Suprapubic skin (tissue), 4 donors: ENCODE measurements at places on chromosomes 16 and 17. TPM values are rescaled to one million over a fixed set of nuclear protein-coding genes. Genes with fewer than 3 reads are reported as not detected.

GRCh38 chr16:30340621-30341020 lies 14.5 kb downstream of the CD2BP2 start:
- H3K27me3 ChIP-seq, result no peaks in the 10 kb centered on the region
- H3K36me3 ChIP-seq, result no peaks in the 10 kb centered on the region
- no peak overlapping the region for H3K4me3 ChIP-seq
- DNase-seq, result no peak
- H3K27ac ChIP-seq, result no peak overlapping the region

GRCh38 chr17:29821897-29822296 lies 108.1 kb downstream of the SSH2 start:
- no peak for DNase-seq
- H3K36me3 ChIP-seq, result no peaks in the 10 kb centered on the region
- H3K27me3 ChIP-seq, result no peaks in the 10 kb centered on the region
- no peak overlapping the region for H3K27ac ChIP-seq

DNA sequence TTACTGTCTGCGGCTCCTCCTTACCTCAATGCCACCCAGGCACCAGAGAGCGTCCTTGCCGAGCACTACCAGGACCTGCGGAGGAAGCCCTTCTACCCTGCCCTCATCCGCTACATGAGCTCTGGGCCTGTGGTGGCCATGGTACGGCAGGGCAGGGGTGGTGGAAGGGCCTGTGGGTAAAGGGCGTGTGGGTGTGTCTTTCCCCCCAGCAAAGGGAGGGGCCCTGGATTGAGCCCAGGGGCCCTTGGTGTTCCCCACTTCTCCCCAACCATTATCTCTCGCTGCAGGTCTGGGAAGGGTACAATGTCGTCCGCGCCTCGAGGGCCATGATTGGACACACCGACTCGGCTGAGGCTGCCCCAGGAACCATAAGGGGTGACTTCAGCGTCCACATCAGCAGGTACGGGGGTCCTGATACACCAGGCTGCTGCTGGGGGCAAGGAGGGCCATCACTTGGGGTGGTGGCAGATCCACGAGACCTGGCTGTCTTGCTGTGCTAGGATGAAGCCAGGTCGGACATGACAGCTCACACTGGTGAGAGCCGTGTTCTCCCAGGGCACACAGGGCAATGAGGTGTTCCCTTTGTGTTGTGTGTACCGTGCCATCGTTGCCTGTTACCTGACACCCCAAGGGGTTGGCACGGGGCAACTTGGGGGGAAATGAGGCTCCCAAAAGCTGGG lies 2.2 kb upstream of the DECR2 start:
- no peak for DNase-seq
- peaks cover 3% of the 10 kb centered on the region for H3K36me3 ChIP-seq
- H3K4me3 ChIP-seq, result no peak overlapping the region
- H3K4me1 ChIP-seq, result peaks cover 31% of the 10 kb centered on the region

DNA sequence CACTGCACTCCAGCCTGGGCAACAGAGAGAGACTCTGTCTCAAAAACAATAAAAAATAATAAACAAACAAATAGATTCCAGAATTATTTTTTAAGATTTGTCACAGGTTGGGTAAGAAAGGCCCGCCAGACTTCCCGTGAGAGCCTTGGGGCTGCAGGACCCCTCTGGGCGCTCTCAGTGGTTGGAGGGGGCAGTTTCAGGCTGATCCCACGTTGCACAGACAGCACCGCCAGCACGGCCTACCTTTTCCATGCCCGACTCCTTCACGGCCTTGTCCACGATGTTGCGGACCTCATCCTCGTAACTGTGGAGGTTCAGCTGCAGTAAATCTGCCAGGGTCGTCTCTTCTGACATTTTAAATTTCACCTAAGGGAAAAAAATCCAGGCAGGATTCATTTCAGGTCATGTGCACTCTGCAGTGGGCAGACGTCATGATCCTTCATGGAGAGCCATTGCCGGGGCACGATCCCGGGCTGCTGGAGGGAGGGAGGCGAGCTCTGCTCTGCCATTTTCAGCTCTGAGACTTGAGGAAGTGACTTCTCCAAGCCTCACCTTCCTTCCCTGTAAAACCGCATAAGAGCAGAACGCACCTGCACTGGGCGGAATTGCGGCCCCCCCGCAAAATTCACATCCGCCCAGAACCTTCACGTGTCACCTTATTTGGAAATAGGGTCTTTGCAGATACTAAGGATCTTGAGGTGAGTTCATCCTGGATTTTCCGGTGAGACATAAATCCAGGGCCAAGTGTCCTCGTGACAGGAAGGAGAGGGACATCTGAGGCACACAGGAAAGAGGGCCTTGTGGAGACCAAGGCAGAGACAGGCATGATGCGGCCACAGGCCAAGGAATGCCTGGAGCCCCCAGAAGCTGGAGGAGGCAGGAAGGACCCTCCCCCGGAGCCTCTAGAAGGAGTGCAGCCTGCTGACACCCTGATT lies 66.8 kb downstream of the DNAH17 start:
- no peak overlapping the region for H3K27ac ChIP-seq
- H3K4me1 ChIP-seq, result no peaks in the 10 kb centered on the region
- no peaks in the 10 kb centered on the region for H3K36me3 ChIP-seq
- peaks cover 6% of the 10 kb centered on the region for H3K27me3 ChIP-seq

GRCh38 chr17:2136241-2136640 lies 81.3 kb downstream of the HIC1 start:
- no peak overlapping the region for H3K27ac ChIP-seq
- no peaks in the 10 kb centered on the region for H3K27me3 ChIP-seq
- no peak overlapping the region for H3K4me3 ChIP-seq
- H3K36me3 ChIP-seq, result peaks cover 7% of the 10 kb centered on the region
- DNase-seq, result no peak

The GRB2 gene
- total RNA-seq, result 62.6 TPM

The HOXB9 gene
- total RNA-seq, result 0.42 TPM

The SLFN14 gene
- not detected for total RNA-seq

The HOXB4 gene
- total RNA-seq, result 0.42 TPM
